LHCN-M2 (cell line): ENCODE measurements at places on chromosomes 5 and 9. TPM values are rescaled to one million over a fixed set of nuclear protein-coding genes. Genes with fewer than 3 reads are reported as not detected.

- DNase-seq: no peak
Measured at GRCh38 chr5:150946351-150946905, 41.6 kb upstream of the ZNF300 start.

- DNase-seq: no peak
Measured at GRCh38 chr5:146643776-146644175, 127.8 kb upstream of the GPR151 start.

GRCh38 chr5:1552521-1553255 lies 28.9 kb upstream of the LPCAT1 start:
- no peak for DNase-seq

DNA sequence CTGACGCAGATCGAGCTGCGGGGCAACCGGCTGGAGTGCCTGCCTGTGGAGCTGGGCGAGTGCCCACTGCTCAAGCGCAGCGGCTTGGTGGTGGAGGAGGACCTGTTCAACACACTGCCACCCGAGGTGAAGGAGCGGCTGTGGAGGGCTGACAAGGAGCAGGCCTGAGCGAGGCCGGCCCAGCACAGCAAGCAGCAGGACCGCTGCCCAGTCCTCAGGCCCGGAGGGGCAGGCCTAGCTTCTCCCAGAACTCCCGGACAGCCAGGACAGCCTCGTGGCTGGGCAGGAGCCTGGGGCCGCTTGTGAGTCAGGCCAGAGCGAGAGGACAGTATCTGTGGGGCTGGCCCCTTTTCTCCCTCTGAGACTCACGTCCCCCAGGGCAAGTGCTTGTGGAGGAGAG lies 4.6 kb upstream of the PHYHD1 start:
- DNase-seq: no peak

The PCDHA5 gene
- not detected in 2 replicates for total RNA-seq

- DNase-seq: no peak
Measured at GRCh38 chr5:150121448-150122157, 34.0 kb downstream of the PDGFRB start.

GRCh38 chr9:136821826-136822544 lies 14.2 kb downstream of the RABL6 start:
- no peak for DNase-seq

DNA sequence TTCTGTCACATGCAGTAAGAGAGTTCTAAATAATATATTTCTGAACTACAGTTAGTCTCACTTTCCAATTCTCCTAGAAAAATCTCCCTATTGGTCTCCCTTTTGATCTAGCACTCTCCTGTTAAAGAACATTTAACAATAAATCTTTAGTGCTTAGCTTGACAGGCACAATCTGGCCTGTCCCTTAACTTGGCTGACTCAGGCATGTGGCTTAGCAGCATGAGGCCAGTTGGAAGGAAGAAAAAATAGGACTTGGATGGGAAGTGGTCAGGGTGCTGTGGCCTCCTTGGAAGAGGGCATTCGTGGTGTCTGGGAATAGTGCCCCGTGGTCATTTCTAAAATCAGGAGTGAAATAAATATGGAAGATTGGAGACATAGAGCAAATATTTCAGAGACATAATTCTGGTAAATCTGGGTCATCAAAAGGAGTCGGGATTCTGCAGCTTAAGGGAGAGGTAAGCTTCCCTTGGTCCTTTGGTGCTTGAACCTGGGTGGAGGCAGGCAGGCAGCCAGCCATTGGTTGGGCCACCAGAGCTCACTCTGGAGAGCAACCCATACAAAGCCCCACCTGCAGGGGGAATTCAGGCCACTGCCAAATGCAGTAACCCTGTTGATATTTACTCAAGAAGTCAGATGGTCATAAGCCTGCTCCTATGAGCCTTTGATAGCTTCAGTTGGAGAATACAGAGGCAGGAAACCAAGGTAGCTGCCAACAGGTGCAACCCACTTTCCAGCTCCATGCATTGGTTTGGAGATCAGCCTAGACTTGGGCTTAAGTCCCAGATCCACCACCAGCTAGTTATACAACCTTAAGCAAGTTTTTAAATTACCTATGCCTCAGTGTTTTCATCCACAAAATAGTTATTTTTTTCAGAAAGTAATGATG lies 28.8 kb upstream of the TLE4 start:
- peak; percentile 32 for DNase-seq

- DNase-seq: no peak
Measured at GRCh38 chr5:157835041-157835440, 23.9 kb downstream of the CLINT1 start.

DNA sequence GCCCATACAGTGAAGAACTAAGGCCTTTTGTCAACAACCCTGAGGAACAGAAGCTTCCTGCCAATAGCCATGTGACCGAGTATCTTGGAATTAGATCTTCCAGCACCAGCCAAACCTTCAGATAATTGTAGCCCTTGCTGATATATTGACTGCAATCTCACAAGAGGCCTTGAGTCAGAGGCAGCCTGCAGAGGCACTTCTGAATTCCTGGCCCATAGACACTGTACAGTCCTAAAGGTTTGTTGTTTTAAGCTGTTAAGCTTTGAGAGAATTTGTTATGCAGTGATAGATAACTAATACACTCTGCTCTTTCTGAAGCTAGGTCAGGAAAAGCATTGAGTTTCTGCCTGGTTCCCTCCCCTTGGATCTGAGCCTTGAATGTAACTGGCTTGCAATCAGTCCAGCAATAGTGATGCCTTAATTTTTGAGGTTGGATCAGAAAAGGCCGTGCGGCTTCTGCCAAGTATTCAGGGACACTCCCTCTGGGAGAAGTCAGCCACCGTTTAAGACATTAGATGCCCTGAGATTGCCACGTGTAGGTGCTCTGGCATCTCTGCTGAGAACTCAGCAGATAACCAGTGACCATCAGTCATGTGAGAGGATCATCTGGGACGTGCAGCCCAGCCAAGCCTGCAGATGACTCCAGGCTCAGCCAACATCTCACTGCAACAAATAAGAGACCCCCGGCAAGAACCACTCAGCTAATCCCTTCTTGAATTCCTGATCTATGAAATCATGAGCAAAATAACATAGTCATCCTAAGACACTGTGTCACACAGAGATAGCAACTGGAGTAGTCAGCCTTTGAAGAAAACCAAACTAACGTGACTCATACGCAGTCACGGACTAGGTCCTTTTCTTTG lies 126.8 kb upstream of the STC2 start:
- peak; percentile 100 for DNase-seq

DNA sequence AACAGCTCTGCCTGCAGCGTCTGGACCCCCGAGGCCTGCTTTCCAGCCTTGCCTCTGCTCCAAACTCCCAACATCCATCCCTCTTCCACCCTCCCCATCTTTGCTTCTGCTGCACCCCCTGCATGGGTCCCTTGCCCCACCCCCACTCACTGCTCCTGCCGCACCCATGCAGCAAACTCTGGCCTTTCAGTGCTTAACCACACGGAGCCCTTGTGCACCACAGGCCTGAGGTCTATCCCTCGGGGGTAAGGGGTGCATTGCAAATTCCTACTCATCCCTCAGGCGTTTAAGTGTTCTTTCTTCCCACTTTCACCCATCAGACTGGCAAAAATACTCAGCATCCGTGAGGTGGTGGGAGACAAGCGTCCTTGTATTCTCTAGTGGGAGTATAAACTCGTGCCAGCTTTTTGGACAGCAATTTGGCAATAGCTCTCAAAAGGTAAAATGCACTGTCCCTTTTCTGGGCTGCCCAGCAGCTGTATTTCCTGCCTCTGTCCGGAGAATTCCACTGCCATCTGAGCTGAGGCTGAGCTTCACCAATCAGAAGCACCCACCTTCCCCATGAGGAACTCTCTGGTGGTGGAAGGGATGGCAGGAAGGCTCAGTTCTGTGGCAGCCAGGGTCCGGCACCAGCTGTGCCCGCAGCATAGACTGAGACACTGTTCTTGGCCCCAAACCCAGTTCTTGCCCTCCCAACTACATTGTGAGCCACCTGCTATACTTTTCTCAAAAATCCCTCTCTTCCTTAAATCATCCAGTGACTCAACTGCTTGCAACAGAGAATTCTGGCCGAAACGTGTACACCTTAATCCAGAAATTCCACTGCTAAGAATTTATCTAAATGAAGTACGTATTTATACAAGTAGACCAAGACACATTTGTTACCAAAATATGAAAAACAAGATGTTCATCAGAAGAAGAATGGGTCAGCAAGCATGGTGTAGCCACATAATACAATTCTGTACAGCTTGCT lies 15.0 kb downstream of the PSMB7 start:
- DNase-seq: peak; percentile 87

The IFNB1 gene
- total RNA-seq: not detected in 2 replicates

GRCh38 chr5:14186059-14186830 lies 43.1 kb downstream of the TRIO start:
- DNase-seq: peak; percentile 84

DNA sequence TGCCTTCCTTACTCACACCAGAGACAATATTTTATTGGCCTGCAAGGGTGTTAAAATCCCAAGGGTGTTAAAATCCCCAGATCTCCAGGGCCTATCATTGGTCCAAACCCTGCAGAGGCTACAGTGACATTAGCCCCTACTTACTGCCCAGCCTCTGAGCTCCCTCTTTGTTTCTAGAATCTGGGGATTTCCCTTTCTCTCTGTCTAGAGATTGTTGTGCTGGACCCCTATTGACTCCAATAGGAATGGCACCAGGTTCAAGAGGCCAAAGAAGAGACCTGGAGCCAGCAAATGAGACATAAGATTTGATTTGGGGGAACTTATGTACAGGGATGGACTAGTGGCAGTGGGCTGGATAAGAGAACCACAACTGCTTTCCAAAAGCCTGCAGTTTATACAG lies 53.3 kb upstream of the ZBED3 start:
- no peak for DNase-seq
